ENCODE measurements at places on chromosomes 11 and 22.

DNA sequence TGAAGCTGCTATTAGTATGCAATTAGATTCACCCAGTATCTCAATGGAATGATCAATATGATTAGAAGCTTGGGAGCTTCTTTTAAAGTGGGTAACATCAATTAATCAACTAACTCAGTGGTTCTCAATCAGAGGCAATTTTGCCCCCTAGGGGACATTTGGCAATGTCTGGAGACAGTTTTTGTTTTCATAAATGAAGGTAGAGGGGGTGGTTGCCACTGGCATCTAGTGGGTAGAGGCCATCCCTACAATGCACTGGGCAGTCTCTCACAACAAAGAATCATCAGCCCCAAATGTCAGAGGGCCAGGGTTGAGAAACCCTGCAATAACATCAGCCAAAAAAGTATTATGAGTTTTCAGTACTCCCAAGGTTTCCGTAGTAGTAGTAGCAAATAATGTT, 5.9 kb upstream of the AMOTL1 start:
- DNase-seq, result peak; percentile 22

- DNase-seq, result no peak
Observed at GRCh38 chr11:11985954-11986949, 22.2 kb downstream of the DKK3 start.

- DNase-seq, result no peak
Observed at GRCh38 chr22:41273128-41273527, 12.9 kb downstream of the RANGAP1 start.

GRCh38 chr11:102196816-102197215, 86.6 kb downstream of the YAP1 start:
- DNase-seq, result no peak

- no peak for DNase-seq
Observed at GRCh38 chr11:37502202-37502601, 904.2 kb upstream of the RAG2 start.

DNA sequence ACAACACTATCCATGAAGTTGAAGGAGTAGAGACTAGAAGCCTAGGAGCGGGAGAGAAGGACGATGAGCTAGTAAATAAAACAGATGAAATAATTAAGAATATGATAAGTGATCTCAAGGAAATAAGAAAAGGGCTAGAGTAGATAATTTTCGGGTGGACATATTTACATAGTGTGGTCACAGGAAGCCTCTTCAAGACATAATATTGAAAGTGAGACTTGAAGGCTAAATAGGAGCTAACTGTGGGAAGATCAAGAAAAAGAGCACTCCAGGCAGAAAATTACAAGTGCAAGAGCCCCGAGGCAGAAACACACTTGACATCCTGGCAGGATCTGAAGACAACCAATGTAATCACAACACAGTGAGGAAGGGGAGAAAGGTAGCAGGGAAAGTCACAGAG, 11.9 kb upstream of the PPFIBP2 start:
- DNase-seq, result no peak

DNA sequence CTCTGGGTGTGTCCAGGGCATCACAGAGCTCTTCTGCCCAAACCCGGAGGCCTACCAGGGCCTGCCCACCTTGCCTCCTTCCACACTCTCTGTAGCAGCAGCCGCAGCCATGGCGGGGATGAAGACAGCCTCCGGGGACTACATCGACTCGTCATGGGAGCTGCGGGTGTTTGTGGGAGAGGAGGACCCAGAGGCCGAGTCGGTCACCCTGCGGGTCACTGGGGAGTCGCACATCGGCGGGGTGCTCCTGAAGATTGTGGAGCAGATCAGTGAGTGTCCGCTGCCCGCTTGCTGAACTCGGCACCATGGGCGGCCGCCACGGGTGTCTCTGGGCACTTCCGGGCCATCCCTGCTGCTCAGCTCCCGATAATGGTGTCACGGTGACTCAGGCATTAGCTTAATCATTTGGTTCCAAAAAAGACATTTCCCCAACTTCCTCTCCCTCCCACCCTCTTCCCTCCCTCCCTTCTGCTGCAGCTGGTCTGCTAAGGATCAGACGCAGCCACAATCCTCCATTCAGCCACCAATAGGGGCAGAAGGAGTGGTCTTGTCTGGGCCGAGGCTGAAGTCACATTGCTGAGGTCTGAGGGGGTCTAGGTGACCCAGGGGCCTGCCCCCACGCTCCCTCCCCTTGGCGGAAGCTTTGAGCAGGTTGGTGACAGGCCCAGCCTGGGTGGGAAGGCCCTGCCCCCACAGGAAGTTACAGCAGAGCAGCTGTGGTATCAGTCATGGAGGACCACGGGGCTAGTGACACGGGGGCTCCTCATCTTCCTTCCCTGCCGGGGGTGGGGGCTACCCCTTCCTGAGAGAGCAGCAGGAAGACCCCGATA, 950 bp downstream of the FERMT3 start:
- DNase-seq, result no peak

DNA sequence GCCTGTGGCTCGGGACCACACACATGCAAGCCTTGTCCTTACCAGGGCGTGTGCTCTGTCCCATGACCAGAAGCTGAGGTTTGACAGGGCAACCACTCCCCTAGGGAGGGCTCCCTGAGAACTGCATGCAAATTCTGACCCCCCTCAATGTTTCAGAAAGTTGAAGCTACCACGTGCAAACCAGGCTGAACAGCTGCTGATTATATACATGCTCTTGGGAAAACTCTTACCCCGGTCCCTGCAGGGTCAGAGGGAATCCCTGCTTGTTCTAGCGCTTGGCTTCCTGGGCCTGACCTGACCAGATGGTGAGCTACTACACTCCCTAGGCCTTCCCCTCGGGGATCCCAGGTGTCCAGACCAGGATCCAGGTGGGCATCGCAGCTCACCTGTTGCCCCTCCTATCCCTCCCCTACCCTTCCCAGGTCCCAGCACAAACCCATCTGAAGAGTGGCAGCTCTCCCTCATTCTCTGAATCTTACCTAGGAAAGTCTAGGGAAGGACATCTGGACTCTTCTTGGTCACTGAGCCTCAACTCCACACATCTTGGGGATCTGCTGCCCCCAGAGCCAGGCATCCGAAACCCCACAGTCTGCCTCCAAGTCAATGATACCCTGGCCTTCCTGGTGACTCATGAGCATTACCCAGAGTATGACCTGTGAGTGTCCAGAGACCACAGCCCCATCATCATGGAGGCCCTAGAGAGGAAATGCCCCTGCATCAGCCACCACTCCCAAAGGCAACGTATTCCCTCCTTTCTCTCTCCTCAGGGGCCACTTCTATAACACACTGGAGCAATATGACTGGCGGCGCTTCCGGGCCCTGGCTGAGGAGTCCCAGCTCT, 61.5 kb downstream of the BTG4 start:
- DNase-seq, result no peak
